ENCODE measurements at places on chromosomes 4 and X. TPM values are rescaled to one million over a fixed set of nuclear protein-coding genes. Genes with fewer than 3 reads are reported as not detected.

DNA sequence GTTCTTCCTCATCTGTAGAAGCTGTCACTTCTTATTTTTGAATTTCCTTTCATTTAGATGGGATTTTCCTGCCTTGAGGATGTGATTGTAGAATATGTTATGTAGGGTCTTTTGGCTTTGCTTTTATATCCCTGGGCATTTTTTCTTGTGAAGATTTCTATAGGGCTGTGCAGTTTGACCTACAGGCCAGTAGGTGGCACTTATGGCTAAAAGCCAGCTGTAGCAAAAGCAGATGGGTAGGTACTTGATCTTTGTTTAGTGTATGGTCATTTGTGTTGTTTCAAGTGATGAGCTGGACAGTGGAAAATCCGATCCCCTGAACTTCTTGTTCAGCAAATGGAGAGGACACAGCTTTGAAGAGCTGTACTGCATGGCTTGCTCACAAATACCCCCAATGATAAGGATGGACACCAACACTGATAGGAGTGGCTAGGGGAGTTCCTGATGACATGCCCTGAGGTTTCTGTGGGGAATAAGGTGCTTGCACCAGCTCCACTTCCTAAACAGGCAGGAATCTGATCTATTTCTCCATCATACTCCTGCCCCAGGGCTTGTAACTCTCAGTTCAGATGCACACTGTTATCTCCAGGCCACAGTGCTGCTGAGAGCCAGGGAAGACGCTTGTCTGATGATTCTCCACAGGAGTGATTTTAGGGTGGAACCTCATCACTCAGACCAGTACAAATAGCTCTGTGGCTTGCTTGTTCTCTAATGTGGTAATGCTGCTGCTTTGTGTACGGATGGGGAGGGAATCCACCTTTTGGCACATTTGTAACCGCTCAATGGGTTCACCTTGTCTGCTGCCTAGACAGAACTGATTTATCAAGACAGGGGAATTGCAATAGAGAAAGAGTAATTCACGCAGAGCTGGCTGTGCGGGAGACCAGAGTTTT is 417.1 kb upstream of the MAGEB16 start:
- DNase-seq = no peak

DNA sequence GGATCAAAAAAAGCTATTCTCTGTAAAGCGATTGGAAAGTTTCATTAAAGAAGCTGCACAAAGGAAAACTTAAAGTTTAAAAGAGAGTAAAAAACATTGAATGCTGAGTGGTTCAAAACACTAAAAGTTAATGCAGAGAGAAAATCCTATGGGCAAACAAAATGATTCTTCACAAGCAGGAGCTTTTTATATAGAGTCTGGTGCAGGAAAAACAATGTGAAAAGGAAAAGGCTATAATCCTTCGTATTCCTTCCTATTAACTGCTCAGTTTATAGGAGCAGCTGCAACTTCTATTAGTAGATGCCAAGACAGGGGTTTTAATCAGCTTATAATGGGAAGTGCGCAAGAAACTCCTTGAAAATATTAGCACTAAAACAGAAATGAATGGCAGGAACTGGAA is 100.7 kb downstream of the PDGFC start:
- DNase-seq = no peak

DNA sequence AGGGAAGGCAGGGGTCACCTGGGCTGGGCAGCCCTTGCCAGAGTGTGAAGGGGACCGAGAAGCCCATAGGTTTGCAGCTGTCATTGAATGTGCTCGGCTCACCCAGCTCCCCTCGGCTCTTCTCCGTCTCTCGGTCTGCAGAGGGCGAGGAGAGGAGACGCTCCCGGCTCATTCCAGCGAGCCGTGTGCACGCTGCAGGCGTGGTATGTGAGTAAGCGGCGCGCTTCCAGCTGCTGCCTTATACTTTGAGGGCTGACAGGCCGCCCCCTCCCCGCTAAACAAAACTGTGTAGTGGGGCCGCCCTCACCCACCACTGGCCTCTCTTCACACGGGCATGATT is 23.0 kb upstream of the BCORL1 start:
- peak; percentile 71 for DNase-seq

The TRIM60 gene
- not detected for total RNA-seq

The VGLL1 gene
- not detected for total RNA-seq

DNA sequence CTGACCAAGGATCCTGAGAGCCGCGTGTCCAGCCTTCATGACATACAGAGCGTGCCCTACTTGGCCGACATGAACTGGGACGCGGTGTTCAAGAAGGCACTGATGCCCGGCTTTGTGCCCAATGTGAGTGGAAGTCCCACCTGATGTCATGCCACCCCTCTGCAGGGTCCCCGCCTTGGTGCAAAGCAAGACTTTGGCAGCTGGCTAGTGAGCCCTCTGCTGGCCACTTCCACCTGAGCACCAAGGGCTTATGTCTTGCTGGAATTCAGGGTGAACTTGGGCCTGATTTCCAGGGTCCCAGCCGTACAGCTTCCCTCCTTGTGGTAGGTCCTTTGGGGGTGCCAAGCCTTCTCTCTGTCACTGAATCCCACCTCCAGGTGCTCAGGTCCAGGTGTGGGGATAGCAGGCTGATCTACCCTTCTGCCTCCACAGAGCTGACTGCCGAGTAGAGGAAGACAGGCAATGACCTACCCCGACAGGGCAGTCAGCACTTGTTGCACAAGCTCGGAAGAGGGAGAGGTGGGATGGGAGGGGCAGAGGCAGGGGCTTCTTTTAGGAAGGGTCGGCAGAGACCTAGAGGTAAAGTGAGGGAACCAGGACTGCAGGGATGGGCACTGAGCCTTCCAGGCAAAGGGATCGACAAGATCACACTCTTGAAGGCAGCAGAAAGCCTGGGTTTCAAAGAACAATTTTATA is 248.1 kb downstream of the EVC2 start:
- peak; percentile 89 for DNase-seq

The STBD1 gene
- 3.6 TPM for total RNA-seq

- DNase-seq = no peak
Measured at GRCh38 chr4:66949419-66949818, 595.9 kb downstream of the CENPC start.

GRCh38 chrX:114047558-114047957 is 536.3 kb upstream of the HTR2C start:
- DNase-seq = no peak

DNA sequence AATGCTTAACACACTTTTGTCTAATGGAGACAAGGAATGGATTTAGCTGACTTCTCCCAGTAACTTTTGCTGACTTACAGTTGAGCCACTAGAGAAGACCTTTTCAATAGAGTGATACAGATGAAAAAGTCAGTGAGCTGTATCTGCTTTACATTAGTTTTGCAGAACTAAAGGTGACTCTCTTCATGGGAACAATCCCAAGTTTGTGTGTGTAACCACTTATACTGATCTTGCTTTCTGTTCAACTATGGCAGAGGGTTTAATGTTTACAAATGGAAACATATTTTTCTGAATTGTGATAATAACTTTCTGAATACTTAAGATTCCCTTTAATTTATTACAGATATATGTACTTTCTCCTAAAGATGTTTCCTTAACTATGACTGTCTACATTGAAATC is 182.6 kb upstream of the PUDP start:
- no peak for DNase-seq

DNA sequence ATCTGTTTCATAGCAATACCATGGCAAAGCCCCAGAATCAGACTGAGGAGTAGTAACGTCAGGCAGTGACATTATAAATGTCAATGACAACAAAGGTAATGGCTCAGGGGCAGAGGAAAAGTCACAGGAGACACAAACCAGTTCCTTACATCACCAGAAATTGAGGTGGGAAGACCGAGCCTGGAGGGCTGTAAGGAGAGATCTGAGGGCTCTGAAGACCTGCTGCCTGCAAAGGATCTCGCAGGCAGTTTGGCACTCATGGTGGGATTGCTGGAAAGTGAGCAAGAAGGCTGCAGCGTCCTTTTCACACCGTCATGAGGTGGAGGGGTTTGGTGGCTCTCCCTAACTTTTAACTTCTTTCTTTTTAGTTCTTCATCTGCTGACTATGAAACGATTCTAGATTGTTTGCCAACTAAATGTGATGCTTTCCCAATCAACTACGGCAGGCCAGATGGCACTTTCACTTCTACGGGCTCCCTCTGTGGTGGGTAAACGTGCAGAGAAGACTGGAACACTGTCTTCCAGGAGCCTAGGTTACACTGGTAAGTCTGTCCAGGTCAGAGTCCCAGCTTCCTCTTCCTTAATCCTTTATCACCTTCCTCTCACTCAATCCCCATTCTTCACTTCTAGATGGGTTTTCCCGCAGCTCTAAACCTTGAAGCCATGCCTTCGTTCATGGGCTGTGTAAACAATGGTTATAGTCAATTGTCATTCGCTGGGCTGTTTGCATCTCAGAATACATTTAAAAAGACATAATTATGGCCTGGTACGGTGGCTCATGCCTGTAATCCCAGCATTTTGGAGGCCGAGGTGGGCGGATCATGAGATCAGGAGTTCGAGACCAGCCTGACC is 58.2 kb downstream of the TBC1D9 start:
- DNase-seq = no peak
